NCI-H187 treated with DMSO at 0.1 percent for 48 hours (cell line): ENCODE measurements at places on chromosomes 7 and 10.

DNA sequence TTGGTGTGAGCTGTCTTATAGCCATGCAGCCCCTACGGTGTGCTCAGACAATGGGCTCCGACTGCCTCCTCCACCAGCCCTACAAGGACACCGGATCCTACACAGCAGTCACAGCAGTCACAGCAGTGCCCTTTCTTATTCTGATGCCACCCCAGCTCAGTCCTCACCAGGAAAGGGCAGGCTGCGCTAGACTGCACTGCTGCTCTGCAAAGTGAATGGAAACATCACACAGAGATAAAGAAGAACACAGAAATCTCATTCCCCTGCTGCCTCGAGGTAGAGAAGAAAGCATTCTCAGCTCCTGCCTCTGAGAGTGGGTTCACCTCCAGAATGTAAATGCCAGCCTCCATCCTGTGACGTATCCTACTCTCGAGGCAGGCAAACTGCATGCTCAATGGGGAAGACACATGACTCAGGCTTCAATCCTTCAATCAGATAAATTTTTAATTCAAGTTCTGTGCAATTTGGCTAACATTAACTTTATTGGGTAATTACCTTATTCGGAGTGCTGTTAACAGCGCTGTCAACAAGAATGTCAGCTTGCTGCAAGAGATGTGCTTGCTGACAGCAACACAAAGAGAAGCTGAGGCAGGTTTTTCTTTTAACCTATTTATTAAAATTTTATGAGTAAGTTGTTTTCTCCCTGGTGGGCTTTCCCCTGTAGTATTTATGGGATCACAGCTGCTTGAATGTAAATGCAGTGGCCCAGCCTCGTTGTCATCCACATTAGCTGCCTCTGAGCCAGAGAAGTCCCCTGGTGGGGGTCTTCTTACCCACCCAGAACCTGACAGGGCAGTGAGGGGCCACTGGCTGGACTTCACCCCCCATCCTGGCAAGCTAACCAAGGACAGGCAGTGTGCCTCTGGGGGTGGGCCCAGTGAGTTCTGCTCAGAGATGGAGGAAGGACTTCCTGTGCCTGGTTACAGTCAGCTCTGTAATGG, 241.3 kb upstream of the KMT2E start:
- DNase-seq, result no peak

DNA sequence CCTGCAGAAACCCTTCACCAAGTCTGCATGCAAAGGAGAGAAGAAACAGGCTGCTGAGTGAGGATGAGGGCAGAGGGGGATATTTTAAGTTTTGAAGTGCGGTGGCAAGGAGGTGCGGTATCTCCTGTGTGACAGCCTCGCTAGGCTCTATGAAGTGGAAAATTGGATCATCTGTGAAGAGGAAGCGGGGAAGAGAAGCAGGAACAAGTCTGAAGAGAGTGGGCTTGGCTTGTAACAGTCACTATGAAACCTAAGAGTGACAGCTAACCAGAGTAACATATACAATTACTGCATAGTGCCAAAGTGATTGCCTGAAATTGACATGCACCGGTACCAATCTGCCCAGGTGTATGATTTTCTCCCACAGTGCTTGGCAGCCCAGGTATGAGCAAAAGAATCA, 287.5 kb upstream of the KLF14 start:
- no peak for DNase-seq

DNA sequence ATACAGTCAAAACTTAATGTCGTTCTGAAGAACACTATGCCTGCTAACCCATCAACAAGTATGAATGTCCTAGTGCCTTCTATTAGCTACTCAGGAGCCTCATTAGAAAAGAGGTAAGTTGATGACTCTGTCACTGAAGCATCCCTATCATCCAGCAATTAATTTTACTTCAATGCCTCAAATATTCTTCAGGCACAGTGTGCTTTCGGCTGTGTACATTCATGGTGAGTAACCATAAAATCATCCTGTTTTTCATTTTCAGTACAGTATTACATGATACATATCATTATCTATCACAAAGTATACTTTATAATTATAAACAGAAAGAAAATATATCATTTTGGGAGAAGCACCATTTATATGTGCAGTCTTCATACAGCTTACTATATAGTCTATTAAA, 495.5 kb upstream of the ZWINT start:
- no peak for DNase-seq

GRCh38 chr7:151025924-151026671, 1.8 kb upstream of the ATG9B start:
- DNase-seq, result no peak

GRCh38 chr10:44577533-44577932, 192.6 kb upstream of the CXCL12 start:
- DNase-seq, result no peak
